Endodermal cell (in vitro differentiated cells): ENCODE measurements at places on chromosomes 1 and 21. TPM values are rescaled to one million over a fixed set of nuclear protein-coding genes. Genes with fewer than 3 reads are reported as not detected.

The ZNF683 gene
- total RNA-seq, result not detected in 2 replicates

The ERG gene
- 0.34 TPM in 1 of 2 replicates, not detected in the other for total RNA-seq

DNA sequence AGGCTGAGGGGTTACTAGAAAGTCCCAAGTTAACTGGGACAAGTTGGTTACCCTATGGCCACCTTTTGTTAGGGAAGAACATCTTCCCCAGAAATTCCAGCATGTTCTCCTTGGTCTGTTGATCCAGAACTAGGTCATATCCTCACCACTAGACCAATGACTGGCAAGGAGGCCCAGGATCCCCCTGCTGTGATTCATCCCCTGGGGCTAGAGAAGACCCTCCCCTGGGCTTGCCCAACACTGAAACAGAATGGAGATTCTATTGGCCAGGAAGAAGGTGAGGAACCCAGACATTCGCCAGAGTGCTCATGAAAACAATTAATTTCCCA lies 90.1 kb upstream of the SIM2 start:
- no peak overlapping the region for H3K4me3 ChIP-seq
- DNase-seq, result no peak
- H3K27ac ChIP-seq, result no peak overlapping the region
- H3K36me3 ChIP-seq, result no peaks in the 10 kb centered on the region

- H3K27me3 ChIP-seq, result no peaks in the 10 kb centered on the region
- H3K4me1 ChIP-seq, result no peaks in the 10 kb centered on the region
These were observed 4.0 kb upstream of the TRIM11 start for GRCh38 chr1:228410671-228411070.
